AG20443 (cell line): ENCODE measurements at places on chromosomes 7 and 10.

DNA sequence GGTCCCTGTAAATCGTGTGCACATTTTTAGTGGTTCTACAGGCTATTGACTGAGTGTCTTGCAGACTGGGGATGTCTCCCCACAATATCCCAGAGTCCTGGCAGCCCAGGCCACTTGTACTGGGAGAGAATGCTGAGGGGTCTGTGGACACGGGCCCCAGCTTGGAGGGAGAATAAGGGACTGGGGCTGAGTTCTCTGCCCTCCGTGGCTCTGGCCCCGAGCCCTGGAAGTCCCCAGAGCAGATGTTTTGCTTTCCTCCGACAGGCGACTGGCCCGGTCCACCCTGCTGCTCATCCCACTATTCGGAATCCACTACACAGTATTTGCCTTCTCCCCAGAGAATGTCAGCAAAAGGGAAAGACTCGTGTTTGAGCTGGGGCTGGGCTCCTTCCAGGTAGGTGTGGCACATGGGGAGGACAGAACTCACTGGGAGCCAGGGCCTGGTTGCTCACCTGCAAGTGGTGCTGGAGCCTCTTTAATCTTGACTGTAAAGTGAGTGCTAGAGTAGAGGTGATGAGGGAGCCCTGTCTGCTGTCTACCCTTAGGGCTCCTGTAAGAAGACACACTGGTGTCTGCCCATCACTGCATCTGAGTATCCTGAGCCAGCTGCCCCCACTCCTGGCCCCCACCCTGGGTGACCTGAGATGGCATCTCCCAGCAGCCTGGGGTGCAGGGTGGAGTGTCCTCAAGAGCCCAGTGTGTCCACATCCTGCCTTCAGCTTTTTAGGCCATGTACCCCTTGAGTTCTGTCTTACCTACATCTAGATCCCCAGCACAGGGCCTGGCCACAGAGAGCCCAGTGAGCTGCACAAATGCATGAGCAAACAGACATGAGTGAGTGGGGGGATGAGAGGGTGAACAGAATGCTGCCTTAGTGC is 51.1 kb downstream of the ADCYAP1R1 start:
- DNase-seq = no peak

- peak; percentile 10 for DNase-seq
Measured at GRCh38 chr7:143385891-143386781, 5.0 kb downstream of the ZYX start.

DNA sequence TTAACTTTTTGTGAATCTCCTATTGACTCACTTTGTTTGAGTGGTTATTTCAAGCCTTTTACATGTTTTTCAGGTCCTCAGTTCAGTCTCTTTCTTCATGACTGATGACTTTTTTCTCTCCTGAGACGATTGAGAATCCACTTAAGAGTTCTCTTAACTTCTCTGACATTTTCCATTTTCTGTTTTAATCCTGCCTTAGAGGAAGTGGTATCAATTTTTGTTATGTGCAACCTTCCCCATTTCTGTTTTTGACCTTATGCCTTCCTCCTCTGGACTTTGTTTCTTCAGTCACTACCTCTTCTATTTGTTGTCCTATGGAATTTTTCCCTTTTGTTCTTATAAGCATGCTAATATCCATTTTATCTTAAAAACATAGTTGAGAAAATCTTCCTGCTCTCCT is 2.4 kb downstream of the PSMC2 start:
- DNase-seq = no peak

- peak; percentile 83 for DNase-seq
Measured at GRCh38 chr10:86711513-86712316, 43.4 kb downstream of the LDB3 start.

DNA sequence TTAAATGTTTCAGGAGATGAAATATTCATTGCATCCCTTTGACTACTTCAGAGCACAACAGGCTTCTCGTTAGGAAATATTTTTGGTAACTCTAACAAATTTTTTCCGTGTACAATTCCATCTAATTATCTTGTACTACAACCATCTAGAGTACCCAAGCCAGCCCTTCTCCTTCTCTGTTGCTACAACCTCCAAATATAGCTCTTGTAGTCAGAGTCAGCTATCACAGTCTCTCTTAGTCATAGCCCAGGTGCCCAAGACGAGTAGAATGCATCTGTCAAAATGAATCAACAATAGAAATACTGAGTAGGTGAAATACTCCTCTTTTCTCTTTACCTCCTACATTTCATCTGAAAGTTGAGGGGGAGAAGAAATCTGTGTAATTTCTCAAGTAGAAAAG is 74.0 kb downstream of the INHBA start:
- no peak for DNase-seq

DNA sequence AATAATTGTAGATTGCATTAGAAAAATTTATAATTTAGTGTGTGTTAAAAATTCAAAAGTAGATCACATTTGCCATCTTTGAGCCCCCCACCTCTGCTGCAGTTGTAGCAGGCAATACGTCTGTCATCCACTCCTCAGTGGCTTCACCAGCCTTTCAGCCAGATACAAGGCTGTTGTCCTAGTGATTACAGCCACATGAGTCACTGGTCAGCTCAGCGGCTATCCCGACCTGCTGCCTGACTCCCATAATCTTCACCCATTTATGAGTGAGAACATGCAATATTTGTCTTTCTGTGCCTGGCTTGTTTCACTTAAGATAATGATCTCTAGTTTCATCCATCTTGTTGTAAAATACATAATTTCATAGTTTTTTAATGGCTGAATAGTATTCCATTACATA is 9.2 kb downstream of the OR2A5 start:
- DNase-seq = peak; percentile 23

DNA sequence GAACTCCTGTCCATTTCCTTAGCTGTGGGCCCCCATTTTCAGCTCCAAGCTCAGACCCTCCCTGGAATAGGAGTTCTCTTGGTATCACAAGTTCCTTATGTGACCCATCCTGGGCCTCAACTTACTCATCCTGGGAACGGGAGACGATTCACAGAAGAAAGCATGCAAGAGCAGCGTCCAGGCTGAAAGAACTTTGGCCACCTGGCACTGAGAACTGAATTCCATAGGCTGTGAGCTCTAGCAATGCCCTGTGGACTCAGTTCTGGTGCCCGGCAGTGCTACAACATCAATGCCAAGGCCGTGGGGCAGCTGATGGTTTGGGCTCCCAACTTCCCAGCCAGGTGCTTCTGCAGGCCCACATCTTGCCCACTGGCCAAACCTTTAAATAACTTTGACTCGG is 3.9 kb upstream of the CUEDC2 start:
- DNase-seq = no peak

GRCh38 chr10:79084012-79084971 is 15.5 kb downstream of the ZMIZ1 start:
- peak; percentile 85 for DNase-seq

- DNase-seq = peak; percentile 15
Measured at GRCh38 chr10:62261666-62262065, 7.0 kb downstream of the RTKN2 start.

DNA sequence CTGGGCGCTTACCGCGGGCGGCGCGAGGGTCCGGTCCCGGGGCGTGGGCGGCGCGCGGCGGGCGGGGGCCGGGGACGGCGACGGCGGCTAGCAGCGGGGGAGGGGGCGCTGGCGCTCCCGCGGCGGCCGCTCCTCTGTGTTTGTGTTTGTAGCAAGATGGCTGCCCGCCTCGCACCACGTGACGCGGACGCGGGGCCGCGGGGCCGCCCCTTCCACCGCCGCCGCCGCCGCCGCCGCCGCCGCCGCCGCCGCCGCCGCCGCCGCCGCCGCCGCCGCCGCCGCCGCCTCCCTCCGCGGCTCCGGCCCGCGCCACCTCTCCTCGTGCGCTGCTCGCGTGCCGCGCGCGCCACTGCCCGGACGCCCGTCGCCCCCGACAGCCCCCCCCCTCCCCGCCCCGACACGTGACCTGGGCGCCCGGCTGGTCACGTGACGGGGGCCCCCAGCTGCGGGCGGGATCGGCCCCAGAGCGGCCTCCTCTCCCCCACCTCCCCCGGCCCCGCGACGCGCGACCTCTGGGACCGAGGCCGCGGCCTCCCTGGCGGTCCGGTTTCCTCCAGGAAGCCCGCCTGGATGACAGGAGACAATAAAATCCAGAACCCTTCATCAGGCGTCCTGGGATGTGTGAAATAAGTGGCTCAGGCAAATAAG is at the start of gene GIGYF1:
TSS of gene GIGYF1 (minus strand) at position 153 of the 648 bp plus-strand sequence. CDS start 6,012 bp downstream, outside the sequence.
- DNase-seq = peak; percentile 93

DNA sequence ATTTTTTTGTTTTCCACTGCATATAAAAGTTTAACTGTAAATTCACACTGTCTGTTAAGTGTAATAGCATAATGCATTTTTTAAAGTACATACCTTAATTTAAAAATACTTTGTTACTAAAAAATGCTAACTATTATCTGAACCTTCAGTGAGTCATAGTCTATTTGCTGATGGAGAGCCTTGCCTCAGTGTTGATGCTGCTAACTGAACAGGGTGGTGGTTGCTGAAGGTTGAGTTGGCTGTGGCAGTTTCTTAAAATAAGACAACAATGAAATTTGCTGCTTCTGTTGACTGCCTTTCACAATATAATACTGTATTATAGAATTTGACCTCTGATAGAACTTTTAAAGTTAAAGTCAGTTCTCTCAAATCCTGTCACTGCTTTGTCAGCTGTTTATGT is 72.3 kb upstream of the GATAD1 start:
- no peak for DNase-seq

DNA sequence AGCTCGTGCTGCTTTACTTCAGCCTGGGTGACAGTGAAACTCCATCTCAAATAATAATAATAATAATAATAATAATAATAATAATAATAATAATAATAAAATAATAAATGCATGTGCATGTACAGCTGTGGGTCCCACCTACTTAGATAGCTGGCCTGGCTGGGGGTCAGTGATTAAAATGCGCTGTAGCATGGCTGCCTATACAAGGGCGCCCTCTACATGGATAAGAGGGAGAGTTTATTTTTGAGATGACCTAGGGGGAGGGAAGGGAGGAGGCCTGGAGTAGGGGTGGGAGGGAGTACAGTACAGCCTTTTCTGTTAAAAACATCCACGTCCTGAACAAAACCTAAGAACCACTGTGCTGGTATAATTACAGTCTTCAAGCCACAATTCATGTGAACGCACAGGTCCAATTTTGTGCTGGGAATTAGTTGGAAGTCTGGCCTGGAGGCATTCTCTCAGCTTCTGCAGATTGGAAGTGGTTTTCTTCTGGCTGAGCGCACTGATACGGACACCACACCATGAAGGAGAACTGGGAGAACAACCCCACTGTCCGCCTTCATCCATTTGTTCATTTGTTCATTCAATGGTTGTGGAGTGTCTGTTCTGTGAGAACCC is 146.5 kb downstream of the TMEM178B start:
- DNase-seq = no peak

DNA sequence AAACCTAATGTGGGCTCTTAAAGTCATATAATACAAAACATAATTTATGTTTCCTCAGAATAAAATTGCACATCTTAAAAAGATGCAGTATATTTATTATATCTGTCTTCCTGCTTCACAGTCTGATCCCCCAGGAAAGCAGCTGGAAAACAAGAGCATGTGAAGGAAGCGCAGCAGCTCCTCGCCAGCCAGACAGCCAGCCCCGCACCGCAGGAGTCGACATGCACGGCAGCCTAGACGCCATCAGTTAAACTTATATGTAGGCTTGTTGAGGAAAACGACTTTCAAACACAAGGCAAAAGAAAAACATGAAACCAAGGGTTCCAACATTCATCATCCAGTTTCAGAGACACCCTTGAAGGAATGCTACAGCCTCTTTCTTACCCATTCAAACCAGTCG is 59.0 kb downstream of the PAXIP1 start:
- DNase-seq = no peak

- DNase-seq = no peak
Measured at GRCh38 chr7:75531359-75531821, 39.3 kb downstream of the SPDYE5 start.

GRCh38 chr7:128903621-128904361 is 6.7 kb downstream of the KCP start:
- no peak for DNase-seq

GRCh38 chr7:55245271-55245723 is 119.8 kb upstream of the LANCL2 start:
- peak; percentile 89 for DNase-seq

DNA sequence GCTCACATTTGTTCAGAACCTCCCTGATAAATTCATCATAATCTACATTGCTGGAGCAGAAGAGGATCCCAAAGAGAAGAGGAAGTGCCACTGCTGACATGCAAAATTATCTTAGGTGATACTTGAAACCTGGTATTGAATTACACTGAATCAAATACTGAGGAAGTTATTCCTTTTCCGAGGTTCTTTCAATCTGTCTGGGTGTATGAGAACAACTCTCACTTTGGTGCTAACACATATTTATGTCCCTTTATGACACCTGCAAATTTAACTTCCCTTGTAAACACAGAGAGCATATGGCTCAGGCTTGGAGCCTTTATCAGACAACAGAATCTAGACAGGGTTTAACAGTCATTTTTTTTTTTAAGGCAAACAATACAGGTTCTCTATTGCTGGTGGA is 131.4 kb downstream of the SRPK2 start:
- no peak for DNase-seq

- no peak for DNase-seq
Measured at GRCh38 chr10:111131168-111131799, 54.5 kb downstream of the ADRA2A start.

GRCh38 chr7:101884671-101885596 is 67.5 kb downstream of the CUX1 start:
- DNase-seq = no peak
